AG09309 (cell line): ENCODE measurements at places on chromosomes 1 and 21.

DNA sequence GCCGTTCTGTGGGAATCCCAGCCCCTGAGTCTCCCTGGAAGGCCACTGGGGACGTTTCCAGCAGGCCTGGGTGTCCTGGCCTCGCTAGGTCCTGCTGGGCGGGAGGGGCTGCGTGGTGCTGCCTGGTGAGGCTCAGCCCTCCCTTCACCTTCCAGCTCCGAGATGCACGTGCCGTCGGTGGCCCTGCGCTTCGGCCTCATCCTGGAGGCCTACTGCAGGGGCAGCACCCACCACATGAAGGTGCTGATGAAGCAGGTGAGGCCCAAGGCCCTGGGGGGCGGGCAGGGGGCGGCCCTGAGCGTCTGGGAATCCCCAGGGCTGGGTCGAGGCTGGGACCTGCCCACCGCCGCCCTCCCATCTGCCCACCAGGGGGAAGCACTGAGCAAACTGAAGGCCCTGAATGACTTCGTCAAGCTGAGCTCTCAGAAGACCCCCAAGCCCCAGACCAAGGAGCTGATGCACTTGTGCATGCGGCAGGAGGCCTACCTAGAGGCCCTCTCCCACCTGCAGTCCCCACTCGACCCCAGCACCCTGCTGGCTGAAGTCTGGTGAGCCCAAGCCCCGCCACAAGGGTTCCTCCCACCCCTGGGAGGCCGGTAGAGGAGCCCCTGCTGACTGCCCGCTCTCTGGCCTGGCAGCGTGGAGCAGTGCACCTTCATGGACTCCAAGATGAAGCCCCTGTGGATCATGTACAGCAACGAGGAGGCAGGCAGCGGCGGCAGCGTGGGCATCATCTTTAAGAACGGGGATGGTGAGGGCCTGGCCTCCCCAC, 70.3 kb downstream of the PIK3CD start:
- DNase-seq, result no peak

DNA sequence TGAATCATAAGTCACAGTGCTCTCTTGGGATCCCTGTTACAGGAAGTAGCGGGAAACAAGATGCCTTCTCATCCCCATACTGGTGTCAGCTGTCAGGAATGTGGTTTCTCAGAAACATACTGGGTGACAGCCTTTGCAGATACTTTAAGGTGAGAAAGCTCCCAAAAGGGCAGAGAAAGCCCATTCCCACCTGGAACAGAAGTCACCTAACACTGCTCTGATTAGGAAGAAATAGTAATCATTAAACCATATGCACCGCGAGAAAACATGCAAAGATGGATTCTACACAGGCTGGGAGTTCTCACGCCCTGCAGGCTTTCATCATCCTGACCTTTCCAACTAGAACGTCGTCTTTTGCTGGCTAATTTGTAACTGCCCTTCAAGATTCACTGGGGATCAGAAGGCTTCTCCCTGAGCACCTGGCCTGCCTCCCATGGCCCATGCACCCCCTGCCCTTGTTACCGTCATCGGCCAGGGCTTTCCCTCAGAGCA, 46.2 kb upstream of the SLC44A3 start:
- DNase-seq, result no peak

- DNase-seq, result peak; percentile 56
These were observed at the start of gene EIF2D for GRCh38 chr1:206612129-206612876. Gene EIF2D (minus strand): TSS chr1:206612465. CDS start chr1:206612342, 123 bp downstream.

DNA sequence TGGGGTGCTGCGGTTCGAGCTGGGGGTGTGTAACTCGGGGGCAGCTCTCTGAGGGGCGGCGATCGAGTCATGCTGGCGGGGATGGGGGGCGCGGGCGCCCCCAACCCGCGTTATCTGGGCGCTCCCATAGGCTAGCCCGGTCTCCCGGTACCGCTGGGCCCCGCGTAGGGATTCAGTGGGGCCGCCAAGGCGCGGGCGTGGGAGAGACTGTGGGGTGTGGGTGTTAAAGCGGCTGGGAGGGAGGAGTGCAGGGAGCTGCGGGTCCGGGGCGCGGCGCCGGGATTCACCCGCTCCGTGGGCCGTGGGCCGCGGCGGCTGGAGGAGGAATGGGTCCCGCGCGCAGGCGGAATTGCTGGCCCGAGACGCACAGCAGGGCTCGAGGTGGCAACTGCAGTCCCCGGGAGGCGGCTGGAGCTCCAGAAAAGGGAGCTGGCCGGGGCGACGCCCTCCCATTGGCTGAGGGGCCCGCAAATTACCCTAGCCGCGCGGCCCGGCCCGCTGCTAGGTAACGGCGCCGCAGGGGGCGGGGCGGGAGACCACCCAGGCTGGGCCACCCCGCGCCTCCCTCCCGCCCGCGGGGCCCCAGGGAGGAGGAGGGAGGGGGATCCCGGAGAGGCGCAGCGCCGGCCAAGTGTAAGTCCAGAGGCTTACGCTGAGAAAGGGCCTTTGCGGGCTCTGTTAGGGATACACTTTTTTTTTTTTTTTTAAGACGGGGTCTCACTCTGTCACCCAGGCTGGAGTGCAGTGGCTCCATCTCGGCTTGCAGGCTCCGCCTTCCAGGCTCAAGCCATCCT, at the start of gene PTCH2:
TSS of gene PTCH2 (minus strand) at position 392 of the 794 bp plus-strand sequence. CDS start at position 71, 321 bp downstream.
- no peak for DNase-seq

- peak; percentile 64 for DNase-seq
These were observed 1.4 kb upstream of the PTPRF start for GRCh38 chr1:43529206-43529731.

- DNase-seq, result peak; percentile 32
These were observed 66.9 kb upstream of the LRIF1 start for GRCh38 chr1:111030590-111030989.

- DNase-seq, result no peak
These were observed 625.6 kb upstream of the PTBP2 start for GRCh38 chr1:96095849-96096612.

GRCh38 chr1:201714542-201715329, 114.2 kb upstream of the IPO9 start:
- peak; percentile 99 for DNase-seq

GRCh38 chr1:34693081-34693480, 61.8 kb upstream of the GJB5 start:
- DNase-seq, result no peak

GRCh38 chr1:28147264-28148094, 29.0 kb downstream of the PTAFR start:
- no peak for DNase-seq

GRCh38 chr1:2611031-2611501, 21.8 kb downstream of the MMEL1 start:
- no peak for DNase-seq

DNA sequence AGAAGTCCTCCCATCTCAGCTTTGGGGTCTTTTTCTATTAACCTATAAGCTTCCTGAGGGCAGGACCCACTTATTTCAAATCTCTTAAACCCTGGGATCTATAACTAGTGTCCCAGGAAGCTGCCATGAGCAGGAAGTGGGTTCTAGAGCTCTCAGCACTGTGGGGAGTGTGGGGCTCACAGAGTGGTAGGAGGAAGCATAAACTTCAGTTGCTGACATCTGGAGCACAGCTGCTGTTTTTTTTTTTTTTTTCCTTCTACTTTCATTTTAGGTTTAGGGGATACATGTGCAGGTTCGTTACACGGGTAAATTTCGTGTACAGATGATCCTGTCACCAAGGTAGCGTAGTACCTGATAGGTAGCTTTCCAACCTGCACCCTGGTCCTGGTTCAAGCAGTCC, 59.3 kb downstream of the AK4 start:
- DNase-seq, result no peak

DNA sequence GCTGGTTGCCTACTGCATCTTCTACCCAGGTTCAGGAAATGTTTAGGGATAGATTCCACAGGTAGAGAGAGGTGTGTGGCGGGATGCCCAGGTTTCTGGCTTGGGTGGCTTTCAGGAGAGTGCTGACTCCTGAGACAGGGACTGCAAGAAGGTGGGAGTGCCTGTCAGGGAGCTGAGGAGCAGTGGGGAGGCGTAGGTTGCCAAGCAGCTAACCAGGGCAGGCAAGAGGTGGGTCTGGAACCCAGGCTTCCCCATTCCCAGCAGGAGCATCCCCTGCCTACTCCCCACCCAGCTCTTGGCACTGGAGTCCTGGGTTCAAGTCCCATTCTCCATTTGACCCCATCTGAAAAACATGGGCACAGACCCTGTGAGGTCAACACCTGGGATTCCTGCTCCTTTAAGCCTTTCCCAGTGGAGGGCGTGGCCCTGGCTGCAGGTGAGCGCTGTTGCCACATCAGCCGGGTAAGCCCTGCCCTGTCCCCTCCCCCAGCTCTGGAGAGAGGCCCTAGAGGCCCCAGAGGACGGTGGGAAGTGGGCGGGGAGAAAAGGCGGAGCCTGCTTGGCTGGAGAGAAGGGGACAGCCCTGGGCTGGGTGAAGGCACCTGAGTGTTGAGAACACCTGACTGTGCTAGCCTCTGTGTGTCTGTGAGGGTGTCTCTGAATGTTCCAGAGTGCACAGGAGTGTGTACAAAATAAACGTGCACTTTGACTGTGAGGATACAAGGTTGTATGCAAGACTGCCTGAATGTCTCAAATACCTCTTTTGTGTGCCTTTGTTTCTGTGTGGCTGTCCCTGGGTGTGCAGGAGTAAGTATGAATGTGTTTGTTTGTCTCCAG, 14.0 kb upstream of the SYNC start:
- no peak for DNase-seq
